ENCODE measurements at places on chromosomes 1 and 21. TPM values are rescaled to one million over a fixed set of nuclear protein-coding genes. Genes with fewer than 3 reads are reported as not detected.

- no peaks in the 10 kb centered on the region for H3K27me3 ChIP-seq
- no peak overlapping the region for H3K27ac ChIP-seq
- H3K4me1 ChIP-seq: peaks cover 21% of the 10 kb centered on the region
- DNase-seq: no peak
- no peak overlapping the region for H3K4me3 ChIP-seq
- H3K36me3 ChIP-seq: no peaks in the 10 kb centered on the region
Observed at GRCh38 chr1:30855686-30856259, 52.8 kb downstream of the SDC3 start.

GRCh38 chr1:147252540-147252939 is 10.1 kb downstream of the CHD1L start:
- H3K27me3 ChIP-seq: no peaks in the 10 kb centered on the region
- no peaks in the 10 kb centered on the region for H3K4me1 ChIP-seq
- H3K36me3 ChIP-seq: peaks cover 19% of the 10 kb centered on the region
- no peak overlapping the region for H3K4me3 ChIP-seq

- DNase-seq: no peak
- H3K27ac ChIP-seq: no peak overlapping the region
- H3K36me3 ChIP-seq: peaks cover 15% of the 10 kb centered on the region
- H3K4me3 ChIP-seq: no peak overlapping the region
Observed at GRCh38 chr1:99851850-99852454, 1.8 kb downstream of the AGL start.

Gene LCE1E
- total RNA-seq: not detected

- no peak overlapping the region for H3K27ac ChIP-seq
- no peaks in the 10 kb centered on the region for H3K36me3 ChIP-seq
- no peaks in the 10 kb centered on the region for H3K27me3 ChIP-seq
- H3K4me1 ChIP-seq: peaks cover under 1% of the 10 kb centered on the region
Observed at GRCh38 chr1:147509786-147510395, 31.4 kb upstream of the BCL9 start.

- no peaks in the 10 kb centered on the region for H3K36me3 ChIP-seq
- H3K27ac ChIP-seq: no peak overlapping the region
- H3K4me1 ChIP-seq: peaks cover 27% of the 10 kb centered on the region
- peak overlapping the region; percentile 52 for H3K4me3 ChIP-seq
- peak; percentile 60 for DNase-seq
Observed at GRCh38 chr1:64505944-64506655, 36.2 kb downstream of the CACHD1 start.

GRCh38 chr21:31667132-31667531 is 7.6 kb downstream of the SOD1 start:
- no peak overlapping the region for H3K27ac ChIP-seq
- H3K36me3 ChIP-seq: peaks cover 79% of the 10 kb centered on the region
- H3K27me3 ChIP-seq: no peaks in the 10 kb centered on the region
- peaks cover 9% of the 10 kb centered on the region for H3K4me1 ChIP-seq

GRCh38 chr1:4261327-4261726 is 361.3 kb upstream of the C1orf174 start:
- H3K27ac ChIP-seq: no peak overlapping the region
- H3K27me3 ChIP-seq: peaks cover under 1% of the 10 kb centered on the region
- no peak overlapping the region for H3K4me3 ChIP-seq
- no peaks in the 10 kb centered on the region for H3K36me3 ChIP-seq
- no peaks in the 10 kb centered on the region for H3K4me1 ChIP-seq

- no peak overlapping the region for H3K4me3 ChIP-seq
- no peak overlapping the region for H3K27ac ChIP-seq
- DNase-seq: no peak
- peaks cover 2% of the 10 kb centered on the region for H3K27me3 ChIP-seq
- H3K36me3 ChIP-seq: no peaks in the 10 kb centered on the region
- H3K4me1 ChIP-seq: no peaks in the 10 kb centered on the region
Observed at GRCh38 chr1:31830065-31830464, 14.2 kb upstream of the SPOCD1 start.

Gene ZFP69B
- 1.3 TPM for total RNA-seq

DNA sequence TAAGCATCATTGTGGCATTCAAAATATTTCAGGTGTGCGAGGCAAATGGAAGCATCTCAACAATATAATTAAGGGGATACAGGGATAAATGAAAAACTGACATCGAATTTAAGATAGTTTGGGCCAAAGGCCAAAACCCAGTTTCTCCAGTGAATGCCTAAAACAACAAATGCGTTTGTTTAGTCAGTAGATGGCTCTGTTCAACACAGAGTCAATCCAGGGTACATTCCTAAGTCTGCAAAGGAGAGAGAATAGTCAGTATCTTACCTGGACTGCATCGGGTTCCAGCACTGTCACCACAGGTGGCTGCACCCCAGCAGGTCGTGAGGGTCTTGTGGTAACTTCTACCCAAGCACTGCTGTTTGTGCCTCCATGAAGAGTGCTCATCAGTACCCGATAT is 321.1 kb downstream of the KCTD3 start:
- DNase-seq: no peak
- no peak overlapping the region for H3K4me3 ChIP-seq
- H3K27me3 ChIP-seq: no peaks in the 10 kb centered on the region
- no peaks in the 10 kb centered on the region for H3K36me3 ChIP-seq

DNA sequence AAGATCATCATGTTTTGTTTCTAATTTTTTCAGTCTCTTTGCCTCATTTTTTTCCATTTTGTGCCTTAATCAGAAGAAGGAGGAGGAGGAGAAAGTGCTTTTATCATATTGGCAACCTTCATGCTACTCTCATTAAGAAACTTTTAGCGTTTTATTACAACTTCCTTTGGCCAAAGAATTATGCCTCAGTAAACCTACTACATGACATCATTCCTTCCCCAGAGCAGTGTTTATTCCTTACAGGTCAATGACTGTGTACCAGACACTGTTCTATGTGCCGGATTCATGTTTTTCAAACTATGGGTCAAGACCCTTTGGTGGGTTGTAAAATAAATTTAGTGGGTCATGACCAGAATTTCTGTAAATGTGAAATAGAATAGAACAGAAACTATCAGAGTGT is 110.4 kb downstream of the SLC30A10 start:
- no peaks in the 10 kb centered on the region for H3K36me3 ChIP-seq
- H3K27ac ChIP-seq: no peak overlapping the region
- peaks cover 6% of the 10 kb centered on the region for H3K4me1 ChIP-seq
- H3K27me3 ChIP-seq: no peaks in the 10 kb centered on the region
- no peak for DNase-seq
- no peak overlapping the region for H3K4me3 ChIP-seq

- H3K4me3 ChIP-seq: no peak overlapping the region
- H3K27ac ChIP-seq: no peak overlapping the region
- no peaks in the 10 kb centered on the region for H3K4me1 ChIP-seq
- no peak for DNase-seq
- H3K36me3 ChIP-seq: no peaks in the 10 kb centered on the region
Observed at GRCh38 chr1:107993920-107994319, 28.9 kb upstream of the VAV3 start.

DNA sequence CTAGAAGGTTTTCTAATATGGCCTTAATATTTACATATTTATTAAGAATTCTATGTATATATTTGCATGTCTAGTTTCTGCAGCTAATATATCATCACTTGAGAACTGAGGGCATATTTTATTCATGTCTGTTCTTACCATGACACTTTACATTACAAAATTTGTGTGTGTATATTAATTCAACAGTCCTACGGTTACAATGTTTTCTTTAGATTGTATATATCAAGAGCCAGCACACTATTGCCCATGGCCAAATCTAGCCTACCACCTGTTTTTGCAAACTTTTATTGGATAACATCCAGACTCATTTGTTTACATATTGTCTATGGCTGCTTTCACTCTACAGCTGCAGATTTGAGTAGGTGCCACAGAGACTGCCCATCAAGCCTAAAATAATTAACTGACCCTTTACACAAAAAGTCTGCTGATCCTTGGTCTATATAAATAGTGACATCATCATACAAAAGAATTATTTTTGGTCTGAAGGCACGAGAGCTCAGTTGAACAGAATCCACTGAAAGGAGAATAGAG is 577.4 kb upstream of the PBX1 start:
- H3K4me1 ChIP-seq: no peaks in the 10 kb centered on the region
- no peak overlapping the region for H3K27ac ChIP-seq
- H3K4me3 ChIP-seq: no peak overlapping the region
- DNase-seq: no peak
- no peaks in the 10 kb centered on the region for H3K36me3 ChIP-seq

Gene OR2T35
- not detected for total RNA-seq

DNA sequence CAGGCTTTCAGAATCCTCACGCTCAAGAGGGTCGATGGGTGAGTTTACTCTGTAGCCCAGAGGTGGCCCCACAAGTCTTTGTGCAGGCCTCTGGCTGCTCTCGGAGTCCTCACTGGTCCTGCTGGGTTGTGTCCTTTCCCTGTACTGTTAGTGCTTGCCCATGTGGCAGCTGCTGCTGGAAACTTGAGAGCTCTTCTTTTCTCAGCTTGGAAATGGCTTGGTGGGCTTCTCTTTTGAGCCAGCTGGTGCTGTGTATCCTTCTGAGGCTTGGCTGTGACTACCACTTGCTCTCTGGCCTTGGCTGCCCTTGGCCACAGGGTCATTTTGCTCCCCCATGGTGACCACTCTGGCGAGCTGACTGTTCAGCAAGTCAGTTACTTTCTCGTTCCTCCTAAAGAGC is 82.2 kb upstream of the LMO4 start:
- no peak overlapping the region for H3K27ac ChIP-seq
- H3K4me3 ChIP-seq: no peak overlapping the region
- H3K36me3 ChIP-seq: no peaks in the 10 kb centered on the region
- H3K27me3 ChIP-seq: no peaks in the 10 kb centered on the region
- DNase-seq: no peak
- H3K4me1 ChIP-seq: no peaks in the 10 kb centered on the region

Gene CASQ2
- total RNA-seq: 3.3 TPM

GRCh38 chr1:173364827-173365226 is 112.3 kb upstream of the PRDX6 start:
- no peaks in the 10 kb centered on the region for H3K4me1 ChIP-seq
- H3K4me3 ChIP-seq: no peak overlapping the region
- no peak overlapping the region for H3K27ac ChIP-seq
